CD8-positive, alpha-beta memory T cell (primary cell): ENCODE measurements at places on chromosomes 11 and 22.

GRCh38 chr22:23831261-23831660 lies 7.5 kb downstream of the DERL3 start:
- DNase-seq = no peak

GRCh38 chr11:76678321-76678720 lies 7.8 kb upstream of the LRRC32 start:
- DNase-seq = no peak

- no peak for DNase-seq
Observed at GRCh38 chr11:132444911-132445310, 1074.5 kb downstream of the NTM start.

GRCh38 chr22:31343235-31344191 lies 2.6 kb downstream of the PATZ1 start:
- no peak for DNase-seq

GRCh38 chr11:65355013-65355775 lies 643 bp downstream of the TIGD3 start:
- DNase-seq = peak; percentile 79

DNA sequence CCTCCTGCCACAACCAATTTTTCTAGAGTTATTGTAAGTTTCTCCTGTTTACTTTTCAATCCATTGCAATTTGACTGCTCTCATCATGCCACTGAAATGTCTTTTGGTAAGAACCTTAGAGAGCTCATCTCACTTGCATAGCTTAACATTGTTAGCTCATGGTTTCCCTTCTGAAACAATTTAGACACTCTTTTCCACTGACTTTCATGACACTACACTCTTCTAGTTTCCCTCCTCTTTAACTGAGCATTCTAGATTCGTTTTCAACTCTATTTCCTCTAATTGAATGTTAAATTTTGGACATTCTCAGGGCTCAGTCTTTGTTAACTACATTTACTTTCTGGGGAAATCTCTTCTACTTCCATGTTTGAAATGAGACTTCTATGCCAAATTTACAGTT lies 369.1 kb downstream of the JRKL start:
- DNase-seq = no peak

- DNase-seq = no peak
Observed at GRCh38 chr11:28877340-28877739, 769.2 kb downstream of the METTL15 start.

DNA sequence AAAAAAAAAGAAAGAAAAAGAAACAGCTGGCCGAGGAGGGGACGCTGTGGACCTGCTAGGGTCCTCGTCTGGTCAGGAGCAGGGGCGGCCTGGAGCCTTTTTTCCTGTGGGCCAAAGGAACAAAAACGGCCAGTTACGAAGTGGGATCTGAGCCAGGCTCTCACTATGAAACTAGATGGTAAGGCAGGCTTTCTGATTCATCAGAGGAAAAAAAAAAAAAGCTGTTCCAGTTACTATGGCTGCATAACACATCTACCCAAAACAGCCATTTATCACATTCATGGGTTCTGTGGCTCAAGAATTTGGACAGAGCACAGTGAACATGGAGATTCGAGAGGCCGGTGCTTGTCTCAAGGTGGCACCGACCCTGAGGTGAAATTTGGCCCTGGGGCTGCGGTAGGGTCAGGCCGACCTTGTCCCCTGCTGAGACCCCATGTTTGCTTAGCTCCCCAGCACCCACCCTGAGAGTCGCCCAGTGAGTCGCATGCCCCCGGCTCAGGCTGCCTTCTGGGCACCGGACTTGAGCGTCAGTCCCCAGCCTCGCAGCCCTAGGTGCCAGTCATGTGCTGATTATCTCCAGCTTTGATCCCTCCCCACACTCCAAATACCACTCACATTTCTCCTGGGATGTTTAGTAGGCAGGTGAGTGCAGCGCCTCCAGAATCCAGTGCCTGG lies 34.2 kb downstream of the MRGPRD start:
- no peak for DNase-seq

DNA sequence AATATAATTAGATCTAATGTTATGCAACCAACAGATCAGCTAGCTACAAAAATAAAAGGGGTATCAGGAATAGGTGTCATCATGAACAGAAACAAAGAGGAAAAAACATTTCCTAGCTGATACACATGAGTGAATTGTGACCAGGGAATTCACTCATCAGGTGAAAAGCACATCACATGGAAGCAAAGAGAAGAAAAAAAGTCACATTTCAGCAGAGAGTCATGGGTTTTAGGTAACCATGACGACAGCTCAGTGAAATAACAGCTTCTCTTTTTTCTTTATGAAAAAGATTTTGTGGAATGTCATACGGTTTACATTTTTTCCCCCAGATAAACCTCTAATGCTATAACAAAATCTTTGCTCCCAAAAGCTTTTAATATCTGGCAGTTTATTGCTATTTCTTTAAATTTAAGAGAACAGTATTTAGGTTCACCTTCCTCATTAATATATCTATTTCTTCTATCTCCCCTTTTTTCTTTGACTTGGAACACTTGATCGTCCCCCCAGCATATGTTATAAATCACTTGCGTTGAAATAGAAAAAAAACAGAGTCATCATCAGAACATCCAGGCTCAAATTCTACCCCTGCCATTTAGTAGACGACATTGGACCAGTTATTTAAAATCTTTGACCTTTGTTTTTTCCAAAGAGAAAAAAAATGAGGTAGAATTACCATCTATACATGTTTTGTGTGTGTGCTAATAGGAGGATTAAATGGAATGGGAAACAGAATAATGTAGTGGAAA lies 5.3 kb downstream of the TYR start:
- DNase-seq = no peak

DNA sequence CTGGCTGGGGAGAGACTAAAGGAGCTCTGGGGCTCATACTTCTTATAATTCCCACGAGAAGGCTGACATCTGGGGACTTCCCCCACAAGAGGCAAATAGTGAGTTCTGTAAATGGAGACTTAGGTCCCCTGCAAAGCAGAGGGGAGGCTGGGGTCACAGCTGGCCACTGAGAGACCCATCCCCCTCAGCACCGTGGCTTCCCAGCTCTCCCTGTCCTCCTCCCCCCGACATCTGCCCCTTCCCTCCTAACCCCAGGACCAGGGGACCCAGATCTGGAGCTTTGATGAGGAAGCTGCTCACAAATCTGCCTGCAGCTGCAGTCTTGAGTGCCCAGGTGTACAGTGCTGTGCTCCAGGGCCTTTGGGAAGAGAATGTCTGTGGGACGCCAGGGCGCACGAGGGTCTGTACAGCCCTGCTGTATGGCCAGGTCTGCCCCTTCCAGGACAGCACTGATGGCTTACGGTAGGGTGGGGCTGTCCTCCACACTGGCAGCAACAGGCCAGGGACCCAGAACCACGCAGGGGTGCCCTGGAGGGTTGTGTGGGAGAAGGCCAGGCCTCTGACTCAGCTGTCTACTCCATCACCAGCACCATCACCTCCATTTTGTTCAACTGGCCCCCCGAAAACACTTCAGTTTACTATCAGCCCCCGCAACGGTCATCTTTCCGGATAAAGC lies 1.1 kb downstream of the RGL4 start:
- no peak for DNase-seq

GRCh38 chr11:73376803-73377629 lies 817 bp downstream of the RELT start:
- peak; percentile 53 for DNase-seq

GRCh38 chr11:115330684-115331482 lies 173.3 kb downstream of the CADM1 start:
- no peak for DNase-seq

DNA sequence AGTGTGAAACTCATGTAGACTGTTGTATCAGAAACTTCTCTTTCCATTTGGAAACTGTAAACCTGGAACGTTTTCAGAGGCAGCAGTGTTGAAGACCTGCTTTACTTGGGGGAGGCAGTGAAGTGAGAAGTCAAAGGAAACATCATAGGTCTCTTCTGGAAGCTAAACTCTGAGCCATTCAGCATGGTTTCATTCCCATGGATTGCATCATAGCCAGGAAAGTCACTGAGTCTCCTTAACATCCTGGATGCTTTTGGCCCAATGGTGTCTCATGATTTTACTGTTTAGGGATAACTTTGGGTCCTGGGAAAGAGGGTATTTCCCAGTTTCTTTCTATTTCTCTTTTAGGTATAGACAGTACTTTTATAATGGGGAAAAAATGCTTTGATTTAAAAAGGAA lies 153.2 kb upstream of the E2F8 start:
- DNase-seq = no peak

DNA sequence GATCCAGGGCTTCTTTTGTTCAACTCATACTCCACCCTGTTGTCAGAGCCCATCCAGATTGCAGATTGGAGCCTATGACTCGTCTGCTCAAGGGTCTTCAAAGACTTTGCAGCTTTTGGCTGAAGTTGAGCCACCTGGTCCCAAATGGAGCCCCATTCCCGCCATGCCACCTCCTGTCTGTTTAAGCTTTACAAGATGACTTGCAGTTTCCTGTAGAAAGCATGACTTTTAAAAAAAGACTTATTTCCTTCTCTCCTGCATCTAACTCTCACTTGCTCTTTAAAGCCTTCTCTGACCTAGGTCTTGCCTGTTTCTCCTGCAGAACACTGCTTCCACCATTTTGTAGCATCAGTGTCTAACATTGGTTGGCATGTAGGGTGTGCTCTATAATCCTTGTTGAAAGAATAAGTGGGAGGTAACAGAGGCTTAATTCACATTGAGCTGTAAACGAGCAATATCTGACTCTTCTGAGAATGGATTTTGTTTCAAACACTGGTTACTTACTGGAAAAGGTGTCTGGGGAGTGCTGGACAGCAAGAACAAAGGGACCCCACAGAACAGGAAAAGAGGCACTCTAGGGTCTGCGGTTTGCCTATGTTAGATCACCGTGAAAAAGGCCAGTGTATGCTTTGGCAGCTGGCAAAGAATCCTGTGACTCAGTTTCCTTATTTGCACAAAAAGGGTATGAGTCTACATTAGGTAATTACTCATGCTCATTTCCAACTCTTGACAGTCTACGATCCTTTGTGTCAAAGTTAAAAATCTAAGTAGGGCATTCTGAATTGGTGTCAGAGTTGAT lies 30.3 kb downstream of the NF2 start:
- DNase-seq = no peak

- no peak for DNase-seq
Observed at GRCh38 chr11:81004576-81004975, 1563.7 kb upstream of the TENM4 start.

DNA sequence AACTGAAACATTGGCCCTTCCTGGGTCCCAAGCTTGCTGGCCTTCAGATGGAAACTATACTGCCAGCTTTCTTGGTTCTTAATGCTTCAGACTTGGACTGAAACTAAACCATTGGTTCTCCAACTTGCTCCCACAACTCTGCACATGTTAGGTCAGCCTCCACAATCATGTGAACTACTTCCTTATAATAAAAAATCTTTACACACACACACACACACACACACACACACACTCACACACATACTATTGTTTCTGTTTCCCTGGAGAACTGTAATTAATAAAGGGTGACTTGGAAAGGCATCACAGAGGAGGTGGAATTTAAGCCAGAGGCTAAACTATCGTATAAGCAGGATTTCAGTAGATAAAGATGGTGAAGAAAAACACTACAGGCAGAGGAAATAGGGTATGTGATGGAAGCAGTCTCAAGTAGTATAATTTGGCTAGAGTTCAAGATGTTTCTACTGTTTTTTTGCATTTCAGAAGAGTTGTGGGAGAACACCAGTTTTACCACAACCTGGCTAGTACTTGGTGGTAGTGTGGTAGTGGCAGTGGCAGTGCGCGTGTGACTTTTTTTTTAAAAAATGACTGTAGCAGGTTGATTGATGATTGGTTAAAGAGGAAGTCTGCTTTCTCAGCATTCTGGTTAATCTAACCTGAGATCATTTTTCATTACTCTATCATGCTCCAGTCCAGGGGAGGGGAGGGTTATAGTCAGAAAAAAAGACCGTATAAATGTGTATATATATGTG lies 70.1 kb downstream of the PDE3B start:
- no peak for DNase-seq

DNA sequence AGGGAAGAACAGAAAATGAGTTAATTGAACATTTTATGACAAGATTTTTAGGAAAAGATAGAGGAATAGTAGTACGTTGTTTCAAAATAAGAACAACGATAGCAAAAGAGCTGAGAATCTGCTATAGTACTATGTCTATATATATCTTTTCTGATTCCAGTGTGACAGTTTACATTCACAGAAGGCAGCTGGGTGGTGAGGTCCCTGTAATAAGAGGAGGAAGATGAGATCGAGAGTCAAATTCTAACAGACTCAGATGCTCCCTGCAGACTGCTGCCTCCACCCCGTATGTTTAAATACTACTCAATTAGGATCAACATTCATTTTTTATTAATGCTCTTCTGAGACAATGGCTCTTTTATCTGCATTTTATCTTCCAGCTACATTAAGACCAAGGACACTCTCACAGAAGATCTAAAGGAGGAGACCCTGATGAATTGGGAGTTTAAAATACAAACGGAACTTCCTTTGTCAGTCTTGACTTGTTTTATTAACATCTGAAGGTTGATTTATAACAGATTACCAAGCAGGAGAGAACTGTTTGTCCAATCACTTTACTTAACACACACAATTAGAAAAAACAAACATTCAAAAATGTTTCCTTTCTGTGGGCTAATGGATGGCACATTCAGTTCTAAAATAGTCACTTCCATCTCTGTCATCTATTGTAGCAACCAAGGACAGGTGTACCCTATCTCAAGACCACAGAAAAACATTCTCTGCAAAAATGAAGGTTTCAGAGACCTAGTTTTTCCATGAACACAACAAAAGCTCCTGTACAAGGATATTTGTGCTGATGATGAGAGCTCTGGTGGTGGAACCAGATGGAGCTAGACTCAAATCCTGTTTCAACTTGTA lies 240.2 kb downstream of the CADM1 start:
- DNase-seq = no peak

- no peak for DNase-seq
Observed at GRCh38 chr11:10680956-10681487, 12.5 kb downstream of the IRAG1 start.

- DNase-seq = no peak
Observed at GRCh38 chr22:49753276-49753890, 74.3 kb downstream of the BRD1 start.

GRCh38 chr11:74866557-74866956 lies 82.3 kb downstream of the XRRA1 start:
- no peak for DNase-seq

GRCh38 chr11:8693010-8693551 lies 10.5 kb downstream of the RPL27A start:
- no peak for DNase-seq

- no peak for DNase-seq
Observed at GRCh38 chr11:67027943-67028542, 5.1 kb downstream of the SYT12 start.

DNA sequence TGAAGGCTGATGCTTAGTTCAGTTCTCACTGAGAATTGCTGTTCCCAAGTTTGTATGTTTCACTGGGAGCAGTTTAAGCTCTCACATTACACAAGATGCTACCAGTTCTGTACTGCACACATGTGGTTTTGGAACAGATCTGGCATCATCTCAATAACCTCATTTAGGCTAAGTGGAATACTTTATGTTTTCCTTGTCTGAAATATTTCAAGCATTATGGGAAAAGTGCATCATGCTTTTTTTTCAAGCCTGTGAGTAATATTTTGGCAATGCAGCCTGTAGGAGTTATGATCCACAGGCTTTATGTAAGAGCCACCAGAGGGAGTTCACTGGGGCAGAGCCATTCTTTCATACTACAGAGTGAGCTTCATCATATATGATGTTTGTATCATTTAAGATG lies 141.5 kb downstream of the OR4C45 start:
- no peak for DNase-seq
